ENCODE measurements at places on chromosomes 6 and 20.

DNA sequence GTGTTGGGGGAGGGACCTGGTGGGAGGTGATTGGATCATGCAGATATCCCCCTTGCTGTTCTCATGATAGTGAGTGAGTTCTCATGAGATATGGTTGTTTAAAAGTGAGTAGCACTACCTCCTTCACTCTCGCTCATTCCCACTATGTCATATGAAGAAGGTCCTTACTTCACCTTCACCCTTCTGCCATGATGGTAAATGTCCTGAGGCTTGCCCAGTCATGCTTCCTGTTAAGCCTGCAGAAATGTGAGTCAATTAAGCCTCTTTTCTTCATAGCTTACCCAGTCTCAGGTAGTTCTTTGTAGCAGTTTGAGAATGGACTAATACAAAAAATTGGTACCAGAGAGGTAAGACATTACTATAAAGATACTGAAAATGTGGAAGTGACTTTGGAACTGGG, 425.9 kb downstream of the HTR1B start:
- DNase-seq, result no peak

DNA sequence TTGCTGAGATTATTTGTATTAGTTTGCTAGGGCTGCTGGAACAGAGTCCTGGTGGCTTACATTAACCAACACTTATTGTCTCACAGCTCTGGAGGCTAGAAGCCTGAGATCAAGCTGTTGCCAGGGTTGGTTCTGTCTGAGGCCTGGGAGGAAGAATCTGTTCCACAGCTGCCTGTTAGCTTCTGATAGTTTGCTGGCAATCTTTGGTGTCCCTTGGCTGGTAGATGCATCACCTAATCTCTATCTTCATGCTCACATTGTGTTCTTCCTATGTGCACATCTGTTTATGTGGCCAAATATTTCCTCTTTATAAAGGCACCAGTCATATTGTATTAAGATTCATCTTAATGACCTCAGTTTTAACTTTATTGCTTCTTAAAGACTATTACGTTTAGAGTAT, 19.5 kb downstream of the SF3B5 start:
- DNase-seq, result no peak

GRCh38 chr20:53656293-53657202, 62.9 kb upstream of the ZNF217 start:
- DNase-seq, result no peak

DNA sequence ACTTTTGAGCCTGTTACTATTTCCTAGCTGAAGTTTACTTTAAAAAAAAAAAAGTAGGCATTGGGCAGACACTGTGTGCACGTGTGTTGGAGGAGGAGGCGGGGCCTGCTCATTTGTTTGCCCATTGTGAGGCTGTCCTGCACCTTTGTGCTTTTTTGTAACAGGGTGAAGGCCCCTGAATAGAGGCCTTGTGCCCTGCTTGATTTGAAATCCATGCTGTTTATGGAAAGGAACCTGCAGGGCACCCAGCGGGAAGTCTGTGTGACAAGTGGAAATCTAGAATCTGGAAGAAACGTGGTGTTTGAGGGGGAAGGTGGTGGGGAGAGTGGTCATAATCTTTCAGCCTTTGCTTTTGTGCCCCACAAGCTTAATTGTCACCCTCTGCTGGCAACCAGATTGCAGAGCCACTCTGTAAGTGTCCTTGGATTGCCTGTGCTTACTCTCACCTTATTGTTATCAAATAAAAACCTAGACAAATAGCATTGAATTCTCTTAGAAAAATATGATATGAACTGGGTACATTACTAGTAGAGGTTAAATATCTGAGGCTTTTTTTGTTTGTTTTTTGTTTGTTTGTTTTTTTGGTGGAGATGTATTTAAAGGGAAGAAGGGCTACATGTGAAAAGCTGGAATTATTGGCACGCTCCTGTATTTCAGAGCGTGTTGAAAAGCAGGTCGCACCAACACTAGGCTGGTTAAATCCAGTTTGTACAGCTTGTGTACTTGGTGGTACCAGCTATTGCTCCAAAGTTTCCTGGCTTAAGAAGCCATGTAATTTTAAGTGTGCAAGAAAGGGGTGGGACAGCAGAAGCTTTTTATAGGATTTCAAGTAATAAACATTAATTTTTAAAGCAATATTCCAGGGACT, 156.3 kb downstream of the ARID1B start:
- DNase-seq, result no peak

- DNase-seq, result no peak
Observed at GRCh38 chr20:25624500-25624939, 706 bp upstream of the NANP start.

DNA sequence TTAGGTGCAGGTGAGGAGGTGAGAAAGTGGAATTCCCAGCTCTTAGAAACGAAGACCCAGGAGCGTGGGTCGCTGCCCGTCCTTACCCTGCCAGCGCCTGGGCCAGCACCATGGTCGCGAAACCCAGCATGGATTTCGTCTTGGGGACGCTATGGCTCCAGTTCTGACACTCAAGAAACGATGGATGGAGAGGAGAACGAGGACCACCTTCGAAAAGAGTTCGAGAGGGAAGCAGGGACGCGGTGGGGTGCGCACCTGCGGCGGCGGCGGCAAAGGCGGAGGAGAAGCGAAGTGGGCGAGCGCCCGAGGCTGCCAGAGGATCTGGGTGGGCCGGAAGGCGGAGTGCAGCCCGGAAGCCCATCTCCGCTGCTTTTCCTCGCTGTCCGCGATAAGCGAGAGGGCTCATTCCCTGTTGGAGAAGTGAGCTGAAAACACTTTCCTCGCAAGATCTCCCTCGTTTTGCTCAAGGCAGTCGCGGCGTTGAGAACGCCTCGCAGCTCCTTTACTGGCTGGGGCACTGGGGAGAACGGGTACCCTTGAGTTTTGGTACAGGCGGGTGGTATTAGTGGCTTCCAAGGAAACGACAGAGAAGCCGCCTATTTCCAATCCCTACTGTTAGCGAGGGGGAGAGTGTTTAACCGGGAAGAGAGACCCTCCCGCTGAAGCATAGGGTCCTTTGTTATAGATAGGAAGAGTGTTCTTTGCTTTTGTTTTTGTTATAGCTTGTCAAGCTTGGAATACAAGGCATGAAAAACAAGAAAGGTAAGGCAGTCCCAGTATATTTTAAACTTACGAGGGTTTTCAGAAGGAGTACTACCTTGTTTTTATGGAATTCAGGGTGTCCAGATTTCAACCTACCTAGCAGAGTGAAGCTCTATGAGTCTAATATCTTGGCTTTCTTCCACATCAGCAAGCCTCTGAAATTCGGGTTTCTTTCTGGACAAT, 109.5 kb downstream of the TRIM27 start:
- DNase-seq, result no peak

- DNase-seq, result no peak
Observed at GRCh38 chr20:1872459-1873097, 22.6 kb upstream of the SIRPA start.

DNA sequence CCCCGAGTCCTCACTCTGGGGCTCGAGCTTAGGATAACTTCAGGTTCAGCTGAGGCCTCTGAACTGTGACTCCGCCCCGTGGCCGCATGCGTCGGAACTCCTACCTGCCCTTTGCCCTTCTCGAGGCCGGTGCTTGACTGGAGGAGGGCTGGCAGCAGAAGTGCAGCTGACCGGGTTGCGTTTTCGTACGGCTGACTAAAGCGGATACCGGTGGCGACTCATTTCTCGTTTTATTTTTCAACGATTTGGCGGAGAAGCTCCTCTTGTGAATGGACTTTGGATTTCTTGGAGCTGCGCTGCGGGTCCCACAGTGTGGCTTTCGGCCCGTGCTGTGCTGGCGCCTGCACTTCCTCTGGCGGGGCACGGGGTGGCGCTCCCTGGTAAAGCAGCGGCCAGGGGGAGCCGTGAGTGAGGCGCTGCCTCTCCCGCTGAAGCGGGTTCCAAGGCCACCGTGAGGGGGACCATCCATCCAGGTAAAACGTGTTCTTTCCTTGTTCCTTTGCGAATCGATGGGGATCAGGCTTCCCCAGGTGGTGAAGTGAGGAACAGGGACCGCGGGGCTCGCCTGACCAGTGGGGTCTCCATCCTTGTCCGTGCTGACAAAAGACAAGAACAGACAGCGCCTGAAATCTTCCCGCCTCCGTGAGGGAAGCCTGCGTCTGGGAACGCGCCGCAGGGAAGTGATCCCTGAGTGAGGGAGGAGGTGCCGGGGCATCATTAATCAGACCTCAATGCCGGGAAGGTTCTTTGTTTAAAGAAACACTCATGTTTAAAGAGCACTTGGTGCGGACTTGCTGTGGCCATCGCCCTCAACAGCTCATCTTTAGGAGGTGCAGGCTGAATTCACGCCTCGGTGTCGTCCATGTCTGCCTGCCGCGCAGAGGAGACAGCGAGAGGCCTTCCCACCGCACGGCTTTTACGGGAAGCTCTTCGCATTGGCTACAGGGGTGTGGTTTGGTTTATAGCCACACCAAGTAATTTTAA, 38.8 kb downstream of the ERMARD start:
- peak; percentile 62 for DNase-seq
